ENCODE measurements at places on chromosomes 3 and 15.

GRCh38 chr15:50676799-50677483 is 9.7 kb downstream of the TRPM7 start:
- DNase-seq = peak; percentile 25

- DNase-seq = peak; percentile 97
Observed at GRCh38 chr3:33113772-33114621, at the start of gene CRTAP. Gene CRTAP (plus strand): TSS chr3:33114014. CDS start chr3:33114078, 64 bp downstream.

DNA sequence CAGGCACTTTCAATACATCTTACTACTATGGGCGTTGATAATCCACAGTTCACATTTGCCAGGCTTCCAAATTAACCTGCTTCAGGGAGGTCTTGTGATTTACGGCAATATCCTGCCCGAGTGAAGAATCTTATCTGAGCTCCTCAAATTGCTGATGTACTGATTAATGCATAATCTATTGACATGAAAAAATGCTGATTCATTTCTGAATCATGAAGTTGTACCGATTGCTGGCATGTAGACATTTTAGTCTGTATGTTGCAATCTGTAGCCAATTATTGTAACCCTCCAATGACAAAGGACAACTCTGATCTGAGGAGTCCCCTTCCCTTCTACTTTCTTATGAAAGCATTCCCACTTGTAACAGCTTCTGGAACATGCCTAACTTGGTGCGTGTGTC is 97.2 kb downstream of the SEC22A start:
- DNase-seq = peak; percentile 16

DNA sequence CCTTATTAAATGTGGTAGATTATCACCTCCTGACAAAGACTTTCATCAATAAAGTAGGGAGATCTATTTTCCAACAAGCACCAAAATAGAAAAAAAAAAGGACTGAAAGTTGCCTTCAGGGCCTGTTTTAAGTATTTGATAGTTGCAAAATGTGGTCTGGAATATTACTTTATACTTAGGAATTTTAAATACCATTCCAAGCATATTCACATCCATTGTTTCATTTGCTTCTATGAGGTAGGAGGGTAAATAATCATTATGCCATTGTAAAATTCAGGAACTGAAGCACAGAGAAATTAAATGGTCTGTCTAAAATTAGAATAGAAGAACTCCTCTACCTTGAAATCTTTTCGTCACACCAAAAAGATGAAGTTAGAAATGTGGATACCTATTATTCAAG is 110.0 kb downstream of the TMCC1 start:
- DNase-seq = no peak

DNA sequence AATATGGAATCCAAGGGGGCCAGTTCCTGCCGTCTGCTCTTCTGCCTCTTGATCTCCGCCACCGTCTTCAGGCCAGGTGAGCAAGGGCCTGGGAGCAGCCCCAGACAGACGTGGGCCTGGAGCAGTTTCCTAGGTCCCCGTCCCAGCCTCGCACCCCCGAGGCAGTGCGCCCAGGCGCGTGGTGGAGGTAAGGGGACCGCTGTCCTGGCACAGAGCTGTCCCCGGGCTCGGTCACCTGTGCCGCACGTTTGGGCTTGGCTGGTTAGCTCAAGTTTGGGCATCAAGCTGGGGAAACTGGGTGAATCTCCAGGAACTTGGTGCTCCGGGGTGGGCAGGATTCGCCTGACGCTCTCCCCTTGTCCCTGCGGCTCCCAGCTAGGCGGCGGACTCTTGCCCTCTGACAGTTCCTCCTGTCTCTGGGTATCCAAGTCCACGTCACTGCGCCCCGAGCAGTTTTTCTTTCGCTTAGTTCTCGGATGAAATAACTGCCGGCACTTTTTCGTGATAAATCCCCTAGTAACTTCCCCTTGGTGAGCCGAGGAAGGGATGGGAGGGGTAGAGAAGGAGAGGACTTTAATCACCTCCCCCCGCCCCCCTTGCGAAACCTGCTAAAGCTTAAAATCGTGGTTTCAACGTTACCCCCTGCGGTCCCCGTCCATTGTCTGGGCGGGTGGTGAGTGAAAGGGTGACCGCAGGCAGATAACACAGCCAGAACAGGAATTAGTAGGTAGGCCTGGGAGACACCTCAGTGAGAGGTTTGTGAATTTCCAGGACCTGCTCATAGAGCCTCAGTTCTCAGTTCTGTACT is 901 bp downstream of the ALCAM start:
- DNase-seq = peak; percentile 65

- no peak for DNase-seq
Observed at GRCh38 chr3:121786485-121786884, 36.9 kb upstream of the GOLGB1 start.
